ENCODE measurements at places on chromosomes 1 and 21.

GRCh38 chr1:94602316-94602715 lies 60.8 kb upstream of the F3 start:
- DNase-seq = no peak

GRCh38 chr1:229848752-229849677 lies 218.0 kb upstream of the GALNT2 start:
- DNase-seq = no peak

GRCh38 chr1:74502432-74502831 lies 10.0 kb downstream of the LRRC53 start:
- peak; percentile 43 for DNase-seq

GRCh38 chr1:16958475-16958874 lies 21.9 kb downstream of the MFAP2 start:
- no peak for DNase-seq

GRCh38 chr1:199684686-199685273 lies 342.7 kb upstream of the NR5A2 start:
- DNase-seq = peak; percentile 41

- DNase-seq = no peak
These were observed 15.5 kb upstream of the SERINC2 start for GRCh38 chr1:31397360-31398095.

DNA sequence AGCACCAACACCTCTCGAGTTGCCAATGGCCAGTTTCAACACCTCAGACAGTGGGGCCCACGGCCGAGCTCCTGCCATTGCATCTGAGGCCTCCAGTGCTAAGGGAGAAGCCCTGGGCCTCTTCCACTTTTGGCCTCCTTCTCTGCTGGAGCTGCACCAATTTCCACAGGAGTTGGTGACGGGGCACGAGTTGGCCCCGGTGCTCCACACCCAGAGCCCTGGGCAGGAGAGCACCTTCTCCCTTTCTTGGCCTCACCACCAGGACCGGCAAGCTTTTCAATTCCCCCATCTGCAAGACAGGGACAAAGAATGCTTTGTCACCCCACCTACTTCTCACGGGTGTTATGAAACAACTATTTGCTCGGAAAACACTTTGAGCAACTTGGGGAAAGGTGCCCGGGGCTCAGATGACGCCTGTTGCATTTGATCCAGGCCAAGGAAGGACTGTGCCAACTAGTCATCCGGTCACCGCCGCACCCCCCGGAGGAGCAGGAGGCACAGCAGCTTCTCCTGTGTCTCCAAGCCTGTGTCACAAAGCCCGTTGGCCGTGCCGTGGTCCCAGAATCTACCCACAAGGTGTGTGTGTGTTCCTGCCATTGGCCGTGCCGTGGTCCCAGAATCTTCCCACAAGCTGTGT lies 55.2 kb downstream of the TOMM20 start:
- DNase-seq = no peak

DNA sequence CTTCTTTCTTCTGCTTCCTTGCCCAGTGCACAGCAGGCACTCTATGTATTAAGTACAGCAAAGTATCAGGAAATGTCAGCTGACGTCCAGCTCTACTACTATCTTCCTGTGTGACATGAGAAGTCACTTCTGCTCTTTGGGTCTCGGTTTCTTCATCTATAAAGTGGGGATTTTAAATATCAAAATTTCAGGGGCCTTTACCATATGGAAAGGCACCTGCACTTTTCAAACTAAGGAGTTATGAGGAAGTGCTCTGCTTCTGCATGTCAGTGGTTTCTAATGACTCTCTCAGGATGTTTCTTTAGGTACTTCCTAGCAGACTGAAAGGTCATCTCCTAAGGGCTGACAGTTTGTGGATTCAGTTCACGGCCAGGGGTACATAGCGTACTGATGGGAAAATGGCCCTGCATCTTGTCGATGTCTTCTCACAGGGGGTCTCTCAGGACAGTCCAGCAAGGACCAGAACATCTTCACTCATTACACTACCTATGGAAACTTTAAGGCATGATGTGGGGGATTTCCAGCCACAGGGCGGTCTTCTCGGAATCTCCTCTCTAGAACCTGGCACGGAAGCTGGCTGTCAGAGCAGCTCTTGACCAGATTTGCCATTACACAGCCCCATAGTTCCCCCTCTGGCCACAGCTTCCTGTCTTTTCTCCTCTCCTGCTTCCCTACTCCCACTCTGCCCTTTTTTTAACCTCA lies 42.0 kb upstream of the MTF1 start:
- DNase-seq = no peak

DNA sequence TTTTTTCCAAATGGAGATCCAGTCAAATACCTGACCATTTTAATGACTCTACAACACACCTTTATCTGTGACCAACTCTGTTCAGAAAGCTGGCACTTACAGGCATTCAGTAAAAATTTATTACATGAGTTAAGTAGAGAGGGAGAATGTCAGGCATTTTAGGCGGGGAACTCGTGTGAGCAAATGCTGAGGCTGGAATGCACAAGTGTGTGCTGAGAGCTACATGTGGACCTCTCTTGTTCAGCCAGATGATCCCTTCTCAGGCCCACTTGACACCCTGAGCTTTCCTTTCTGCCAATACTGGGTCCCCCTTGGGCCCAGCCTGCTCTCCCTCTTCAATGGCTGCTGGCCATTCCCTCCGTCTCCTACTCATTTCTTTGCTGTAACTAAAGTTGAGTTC lies 11.7 kb downstream of the PPIH start:
- DNase-seq = no peak

DNA sequence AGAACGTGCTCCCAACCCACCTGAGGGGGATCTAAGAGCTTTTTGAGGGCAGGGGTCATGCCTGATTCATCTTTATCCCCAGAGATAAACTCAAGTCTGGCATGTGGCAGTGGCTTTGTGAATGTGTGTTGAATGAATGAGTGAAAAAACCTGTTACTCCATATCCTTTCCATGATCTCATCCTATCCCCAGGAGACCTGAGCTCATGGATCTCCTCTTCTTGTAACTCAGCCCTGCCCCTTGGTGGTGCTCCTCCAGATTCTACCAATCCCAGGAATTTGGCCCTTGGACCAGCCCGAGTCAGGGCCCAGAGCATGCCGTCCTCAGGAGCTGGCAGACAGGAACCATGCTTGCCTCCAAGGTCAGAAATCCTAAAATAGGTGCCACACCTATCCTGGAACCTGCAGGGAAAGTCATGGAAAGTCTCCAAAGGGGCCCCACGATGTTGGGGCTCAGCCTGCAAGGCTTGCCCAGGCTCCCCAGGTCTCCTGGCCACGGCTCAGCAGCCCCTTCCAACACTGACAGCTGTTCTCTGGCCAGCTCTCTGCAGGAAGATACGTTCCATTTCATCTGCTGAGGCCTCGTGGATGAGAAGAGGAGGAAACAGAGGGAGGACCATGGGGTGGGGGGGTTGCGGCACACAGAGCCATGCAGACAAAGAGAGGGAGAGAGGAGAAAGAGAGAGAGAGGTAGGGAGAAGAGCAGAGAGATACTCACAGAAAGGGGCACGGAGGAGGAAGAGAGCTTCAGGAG lies 214.6 kb downstream of the TRABD2B start:
- DNase-seq = peak; percentile 45

- peak; percentile 65 for DNase-seq
These were observed 77.3 kb upstream of the BCAR3 start for GRCh38 chr1:93758842-93759515.

GRCh38 chr1:228163007-228163753 lies 2.4 kb upstream of the IBA57 start:
- no peak for DNase-seq

DNA sequence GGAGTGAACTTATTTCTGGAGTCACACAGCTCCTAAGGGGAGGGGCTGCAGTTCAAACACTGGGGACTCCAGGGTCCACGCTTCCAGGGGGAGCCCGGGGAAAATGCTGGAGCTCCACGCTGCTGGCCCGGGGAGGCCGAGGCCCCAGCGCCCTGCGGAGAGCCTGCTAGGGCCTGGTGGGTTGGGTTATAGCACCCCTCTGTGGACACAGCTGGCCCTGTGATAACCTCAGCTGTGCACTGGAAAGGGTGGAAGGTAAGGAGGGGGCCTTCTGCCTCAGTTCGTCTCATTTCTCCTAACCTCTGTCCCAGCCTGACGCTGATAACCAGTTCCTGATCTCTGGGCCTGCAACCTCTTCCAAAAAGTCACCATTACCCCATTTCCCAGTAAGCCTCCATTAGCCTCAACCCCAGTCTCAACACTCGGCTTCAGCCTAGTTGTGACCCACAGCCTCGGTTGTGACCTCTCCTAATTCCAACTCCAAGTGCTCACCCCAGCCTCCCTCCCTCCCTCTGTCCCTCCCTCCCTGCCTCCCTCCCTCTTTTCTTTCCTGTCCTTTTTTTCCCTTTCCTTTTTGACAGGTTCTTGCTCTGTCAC lies 7.1 kb downstream of the NBL1 start:
- no peak for DNase-seq

- no peak for DNase-seq
These were observed 10.1 kb downstream of the GPATCH2 start for GRCh38 chr1:217620814-217621213.

DNA sequence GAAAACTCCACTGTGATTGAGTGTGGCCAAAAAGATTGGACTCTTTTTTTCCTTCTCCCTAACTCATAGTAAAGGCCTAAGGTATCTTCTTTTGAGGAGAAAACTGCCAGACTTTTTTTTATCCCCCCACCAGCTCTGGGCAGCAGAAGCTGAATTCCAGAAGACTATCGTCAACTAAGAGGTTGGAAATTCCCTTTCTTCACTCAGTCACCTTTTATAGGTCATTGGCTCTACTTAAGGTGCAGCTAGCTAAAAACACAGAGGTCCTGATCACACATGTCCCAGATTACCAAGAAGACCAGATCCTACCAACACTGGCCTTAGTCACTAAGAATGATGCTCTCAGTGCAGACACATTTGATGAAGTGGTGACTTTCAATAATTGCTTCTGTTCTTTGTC lies 1441.2 kb downstream of the PLA2G4A start:
- no peak for DNase-seq

DNA sequence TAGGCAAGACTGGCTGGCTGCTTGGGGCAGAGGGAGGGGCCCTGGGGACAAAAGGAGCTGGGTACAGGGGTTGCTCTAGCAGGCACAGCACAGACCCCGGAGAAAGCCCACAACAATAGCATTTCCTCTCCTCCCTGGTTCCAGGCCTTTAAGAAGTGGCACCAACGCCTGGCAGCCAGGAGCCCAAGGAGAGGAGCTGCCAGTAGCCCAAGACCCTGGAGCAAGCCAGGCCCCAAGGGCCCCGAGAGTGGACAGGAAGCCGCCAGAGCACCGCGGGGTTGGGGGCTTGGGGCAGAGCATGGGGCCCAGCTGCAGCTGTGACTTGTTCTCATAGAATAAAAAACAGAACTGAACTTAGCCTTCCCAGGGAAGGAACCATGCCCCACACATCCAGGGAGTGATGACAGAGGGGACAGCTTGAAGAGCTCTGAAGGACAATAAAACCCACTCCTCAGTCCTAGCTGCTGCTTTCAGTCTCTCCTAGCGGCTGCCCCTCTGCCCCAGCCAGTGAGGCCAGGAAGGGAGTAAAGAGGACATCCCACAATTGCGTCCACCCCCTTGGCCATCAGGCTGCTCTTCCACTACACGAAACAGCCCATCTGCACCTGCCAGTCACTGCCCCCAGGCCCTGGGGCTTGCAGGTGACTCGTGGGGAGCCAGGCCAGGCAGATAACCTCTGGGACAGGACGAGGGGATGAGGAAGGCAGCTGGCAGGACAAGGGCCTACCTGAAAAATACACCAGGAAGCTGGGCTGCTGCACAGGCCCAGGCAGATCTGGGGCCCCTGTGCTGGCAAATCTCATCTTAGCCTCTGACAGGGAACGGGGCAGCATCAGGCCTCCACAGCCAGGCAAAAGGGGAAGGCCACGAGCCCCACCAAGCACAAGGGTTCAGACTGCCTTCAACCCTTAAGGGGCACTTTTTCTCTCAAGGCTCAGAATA lies 16.4 kb downstream of the MTHFR start:
- no peak for DNase-seq

DNA sequence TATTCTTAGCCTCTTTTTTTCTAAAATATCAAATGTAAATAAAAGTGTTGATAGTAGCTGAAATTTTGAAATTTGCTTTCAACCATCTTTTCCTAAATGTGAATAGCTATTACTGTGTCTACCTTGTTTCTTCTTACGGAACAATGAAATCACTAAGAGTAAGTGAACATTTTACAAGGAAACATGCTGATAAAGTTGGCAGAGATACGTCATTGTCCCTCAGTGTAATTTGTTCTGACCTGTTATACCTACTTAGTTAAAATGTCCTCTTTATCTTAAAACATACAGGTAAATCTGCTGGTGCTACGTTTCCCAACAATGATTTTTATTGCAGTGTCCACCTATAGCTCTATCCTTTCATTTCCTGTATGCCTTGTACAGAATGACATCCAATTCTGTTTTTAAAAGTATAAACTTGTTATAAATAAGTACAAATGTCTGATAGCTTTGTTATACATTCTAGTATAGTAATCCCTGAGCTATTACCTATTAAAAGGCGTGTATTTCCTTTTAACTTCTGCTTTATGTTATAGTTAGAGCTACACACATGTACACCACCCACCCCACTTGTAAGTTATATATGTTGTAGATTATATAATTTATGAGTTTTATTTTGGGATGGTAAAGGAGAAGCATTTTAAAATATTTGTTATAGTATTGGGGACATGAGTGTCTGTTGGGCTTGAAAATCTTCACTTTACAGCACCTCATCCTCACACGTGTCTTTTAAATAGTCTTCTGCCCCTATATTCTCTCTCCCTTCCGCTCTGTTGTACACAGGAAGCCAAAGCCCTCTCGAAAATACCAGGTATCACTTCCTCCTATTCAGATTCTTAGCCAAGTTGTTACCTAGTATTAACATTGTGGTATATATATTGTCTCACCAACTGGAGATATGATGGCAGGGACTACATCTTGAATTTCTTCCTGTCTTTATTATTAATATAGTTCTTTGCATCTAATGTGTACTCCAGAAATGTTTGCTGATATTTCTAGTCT lies 25.2 kb downstream of the LAMC1 start:
- DNase-seq = no peak

- DNase-seq = no peak
These were observed 372.6 kb downstream of the RPS6KC1 start for GRCh38 chr1:213423605-213424004.

DNA sequence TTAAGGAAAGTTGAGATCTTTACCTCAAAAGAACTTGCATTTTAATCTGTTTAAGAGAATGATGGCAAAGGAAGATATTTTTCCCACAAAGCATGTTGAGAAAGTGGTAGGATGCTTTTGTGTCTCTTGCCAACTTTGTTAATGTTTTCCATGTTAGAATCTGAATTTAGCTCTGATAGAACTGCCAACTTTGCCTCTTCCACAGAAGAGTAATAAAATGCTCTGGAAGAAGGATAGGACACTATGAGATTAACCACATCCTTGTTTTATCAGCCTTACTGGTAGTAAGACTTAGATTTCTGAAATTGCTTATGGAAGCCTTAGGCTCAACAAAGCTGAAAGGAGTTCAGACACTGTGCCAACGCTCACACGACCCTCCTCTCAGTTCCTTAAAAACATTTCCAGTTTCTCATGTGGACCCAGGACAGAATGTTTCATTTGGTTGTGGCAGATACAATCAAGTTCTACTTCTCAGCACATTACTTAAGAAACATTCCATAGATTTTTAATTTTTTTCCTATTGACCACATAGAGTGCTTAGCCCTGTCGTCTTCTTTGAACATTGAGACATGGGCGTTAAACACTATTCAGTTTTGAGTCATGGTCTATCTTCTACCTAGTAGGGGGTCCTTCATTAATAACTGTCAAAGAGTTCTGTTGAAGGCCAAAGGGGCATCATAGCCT lies 59.0 kb downstream of the MTR start:
- DNase-seq = no peak
